T follicular helper cell (primary cell): ENCODE measurements at places on chromosomes 3 and 15.

DNA sequence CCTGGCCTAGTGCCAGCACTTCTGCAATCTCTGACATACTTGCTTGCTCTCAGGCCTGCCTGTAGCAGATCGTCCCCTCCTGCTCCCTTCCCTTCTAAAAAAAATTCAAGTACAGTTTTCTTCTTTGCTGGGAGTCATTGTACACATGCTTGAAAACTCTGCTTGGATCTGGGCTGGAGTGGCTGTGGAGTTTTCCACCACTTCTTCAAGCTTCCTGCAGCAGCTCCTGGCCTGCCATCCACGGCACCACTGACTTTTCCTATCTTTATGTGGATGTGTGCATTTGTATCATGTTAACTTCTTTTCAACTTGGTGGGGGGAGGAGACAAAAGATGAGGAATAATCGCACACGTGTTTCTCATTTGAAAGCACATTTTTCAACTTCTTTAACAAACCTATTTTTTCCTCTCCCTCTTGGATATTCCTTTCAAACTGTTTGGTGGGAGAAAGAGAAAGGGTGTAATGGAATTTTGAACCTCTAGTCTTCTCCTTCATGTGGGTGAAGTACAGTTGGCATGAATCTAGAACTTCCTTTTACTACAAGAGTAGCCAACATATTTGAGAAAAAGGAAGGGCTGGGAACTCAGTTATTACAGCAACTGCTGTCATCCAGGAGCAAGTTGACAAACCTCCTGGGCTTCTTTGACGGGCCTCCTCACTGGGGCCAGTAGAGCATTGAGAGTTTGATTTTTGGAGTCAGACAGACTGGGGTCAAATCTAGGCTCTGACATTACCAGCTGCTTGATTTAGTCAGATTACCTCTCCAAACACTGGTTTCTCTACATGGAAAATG, 61.2 kb upstream of the LRTM1 start:
- DNase-seq = no peak

DNA sequence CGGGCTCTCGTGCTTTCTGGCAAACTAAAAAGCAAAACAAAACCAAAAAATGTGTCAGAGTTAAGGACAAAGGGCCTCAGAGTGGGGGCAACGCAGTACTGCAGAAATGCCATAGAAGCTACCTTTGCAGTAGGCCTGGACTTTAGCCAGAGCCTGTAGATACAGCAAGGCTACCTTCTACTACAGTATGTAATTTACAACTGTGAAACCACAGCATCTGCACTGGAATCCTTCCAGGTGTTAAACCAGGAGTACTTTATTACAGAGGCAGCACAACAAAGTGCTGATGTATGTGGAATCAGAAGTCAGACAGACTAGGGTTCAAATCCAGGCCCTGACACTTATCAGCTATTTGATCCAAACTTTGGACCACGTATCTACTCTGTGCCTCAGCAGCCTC, 34.9 kb downstream of the RUBCN start:
- DNase-seq = no peak

DNA sequence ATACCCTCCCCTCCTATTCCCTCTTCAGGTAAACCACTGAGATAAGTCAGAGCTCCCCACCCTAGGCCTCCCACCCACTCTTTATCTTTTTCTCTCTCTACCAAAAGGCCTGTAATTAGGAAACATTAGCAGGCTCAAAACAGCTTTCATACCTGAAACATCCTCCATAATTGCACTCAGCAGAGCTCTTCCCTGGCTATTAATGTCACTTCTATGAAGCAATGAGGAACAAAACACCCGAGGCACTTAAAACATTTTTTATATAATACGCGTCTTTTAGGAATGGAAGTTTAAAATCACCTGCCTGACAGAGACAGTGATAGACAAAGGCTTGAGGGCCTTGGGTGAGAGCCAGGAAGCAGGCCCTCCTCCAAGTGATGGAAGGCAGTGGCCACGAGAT, 138.9 kb downstream of the EPHB1 start:
- DNase-seq = no peak

DNA sequence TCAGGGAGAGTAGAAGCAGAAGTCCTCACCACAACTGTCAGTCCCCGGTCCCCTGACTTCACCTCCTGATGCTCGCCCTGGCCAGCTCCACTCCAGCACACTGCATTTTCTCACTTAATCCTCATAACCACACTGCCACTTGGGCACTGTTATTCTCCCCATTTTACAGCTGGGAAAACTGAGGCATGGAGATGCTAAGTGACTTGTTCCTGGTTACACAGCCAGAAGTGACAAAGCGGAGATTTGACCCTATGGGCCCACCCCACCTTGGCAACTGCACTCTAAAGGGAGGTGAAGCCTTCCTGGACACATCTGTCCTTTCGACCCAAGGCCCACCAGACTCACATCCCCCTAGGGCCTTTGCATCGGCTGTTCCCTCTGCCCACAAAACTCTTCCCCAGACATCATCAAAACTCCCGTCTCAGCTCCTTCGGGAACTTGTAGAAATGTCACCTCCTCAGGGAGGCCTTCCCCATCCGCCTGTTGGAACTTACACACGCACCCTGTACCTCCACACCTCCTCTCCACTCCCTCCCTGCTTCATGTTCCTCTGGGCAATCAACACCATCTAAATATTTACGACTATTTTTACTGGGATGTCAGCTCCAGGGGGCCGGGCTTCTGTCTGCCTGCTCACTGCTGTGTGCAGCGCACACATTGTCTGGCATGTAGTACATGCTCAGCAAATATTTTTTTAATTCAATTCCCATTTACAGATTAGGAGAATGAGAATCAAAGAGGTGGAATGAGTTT, 3.1 kb downstream of the GRIP2 start:
- no peak for DNase-seq

DNA sequence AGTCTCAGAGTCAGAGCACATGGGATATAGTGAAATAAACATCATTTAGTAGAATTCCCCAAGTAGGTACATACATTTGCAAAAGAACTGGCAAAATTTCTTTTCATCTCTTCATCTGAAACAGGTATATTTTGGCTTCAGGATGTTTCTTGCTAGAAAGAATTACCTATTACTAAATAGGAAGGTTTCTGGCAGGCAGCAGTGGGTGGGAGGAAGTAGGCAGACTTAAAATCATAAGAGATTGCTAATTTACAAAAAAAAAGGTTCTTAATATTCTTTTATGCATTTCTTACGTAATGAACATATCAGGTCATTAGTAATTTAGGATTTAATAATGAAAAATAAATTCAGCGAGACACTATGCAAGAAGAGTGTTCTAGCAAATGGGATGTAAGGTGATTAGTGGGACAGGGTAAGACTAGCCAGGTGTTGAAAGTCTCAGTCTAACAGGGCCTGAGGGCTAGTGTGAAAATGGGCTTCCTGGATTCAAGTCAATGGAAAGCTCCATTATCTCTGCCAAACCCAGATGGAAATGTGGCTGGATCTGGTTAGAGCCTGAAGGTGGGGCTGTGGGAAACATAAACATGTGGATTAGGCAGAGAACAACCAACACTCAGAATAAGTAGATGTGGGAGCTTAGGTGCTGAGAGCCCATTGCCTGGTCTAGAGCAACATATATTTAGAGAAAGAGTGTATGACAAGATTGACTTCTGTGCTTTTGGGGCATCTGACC, 127.4 kb upstream of the FEZF2 start:
- DNase-seq = no peak

DNA sequence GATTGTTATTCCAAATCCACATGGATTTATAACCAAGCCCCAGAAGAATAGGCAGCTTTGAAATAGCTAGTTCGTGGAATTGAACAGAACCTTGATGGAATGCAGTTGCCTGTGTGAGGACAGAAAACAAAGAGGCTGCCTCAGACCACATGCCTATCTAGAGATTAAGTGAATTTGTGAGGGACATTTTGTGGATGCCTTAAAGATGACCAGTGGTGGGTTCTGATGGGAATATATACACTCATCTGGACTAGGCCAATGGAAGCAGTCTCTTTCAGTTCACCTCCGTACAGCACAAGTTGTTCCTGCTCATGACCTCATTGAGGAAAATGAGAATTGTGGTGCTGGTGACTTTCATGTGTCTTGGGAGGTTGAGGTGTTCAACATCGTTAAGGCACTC, 63.2 kb upstream of the PYDC2 start:
- no peak for DNase-seq

GRCh38 chr3:177929310-177929709, 606.9 kb upstream of the KCNMB2 start:
- no peak for DNase-seq

DNA sequence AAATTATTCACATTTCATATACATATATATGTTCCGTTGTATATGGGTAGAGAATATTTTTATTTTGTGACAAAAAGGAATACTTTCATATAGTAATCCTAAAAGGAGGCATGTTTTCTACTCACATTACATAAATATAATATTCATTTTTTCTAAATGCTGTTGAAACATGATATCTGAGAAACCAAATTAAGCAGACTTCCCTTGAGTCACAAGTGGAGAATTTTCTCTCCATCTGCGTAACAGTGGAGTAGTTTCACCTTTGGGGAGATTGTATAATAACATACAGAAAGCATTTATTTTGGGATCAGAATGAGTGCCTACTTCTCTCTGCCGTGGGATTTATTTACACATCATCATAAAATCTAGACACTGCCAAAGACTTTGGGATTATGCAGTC, 849.8 kb downstream of the NSUN3 start:
- no peak for DNase-seq

- DNase-seq = no peak
These were observed 17.9 kb upstream of the COPG1 start for GRCh38 chr3:129231331-129232119.

GRCh38 chr3:147758771-147759170, 349.6 kb downstream of the ZIC1 start:
- no peak for DNase-seq

DNA sequence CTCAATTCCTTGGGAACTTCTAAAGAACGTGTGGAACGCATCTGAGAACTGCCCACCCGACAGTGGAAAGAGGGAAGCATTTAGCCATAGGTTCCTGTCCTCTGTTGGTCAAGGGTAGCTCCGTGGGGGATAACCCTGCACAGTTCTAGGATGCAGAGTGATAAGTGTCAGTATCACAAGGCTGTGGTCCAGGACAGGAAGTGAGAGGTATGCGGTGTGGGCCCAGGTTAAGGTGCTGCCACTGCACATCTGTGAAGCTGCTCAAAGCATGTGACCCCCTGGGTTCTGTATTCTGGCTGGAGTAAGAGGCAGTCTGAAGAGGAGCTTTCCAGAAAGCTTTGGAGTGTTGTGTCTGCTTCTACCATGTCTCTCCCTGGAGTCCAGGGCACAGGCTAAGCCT, 51.7 kb upstream of the HES1 start:
- no peak for DNase-seq

GRCh38 chr3:11290743-11291680, 18.8 kb downstream of the ATG7 start:
- no peak for DNase-seq

DNA sequence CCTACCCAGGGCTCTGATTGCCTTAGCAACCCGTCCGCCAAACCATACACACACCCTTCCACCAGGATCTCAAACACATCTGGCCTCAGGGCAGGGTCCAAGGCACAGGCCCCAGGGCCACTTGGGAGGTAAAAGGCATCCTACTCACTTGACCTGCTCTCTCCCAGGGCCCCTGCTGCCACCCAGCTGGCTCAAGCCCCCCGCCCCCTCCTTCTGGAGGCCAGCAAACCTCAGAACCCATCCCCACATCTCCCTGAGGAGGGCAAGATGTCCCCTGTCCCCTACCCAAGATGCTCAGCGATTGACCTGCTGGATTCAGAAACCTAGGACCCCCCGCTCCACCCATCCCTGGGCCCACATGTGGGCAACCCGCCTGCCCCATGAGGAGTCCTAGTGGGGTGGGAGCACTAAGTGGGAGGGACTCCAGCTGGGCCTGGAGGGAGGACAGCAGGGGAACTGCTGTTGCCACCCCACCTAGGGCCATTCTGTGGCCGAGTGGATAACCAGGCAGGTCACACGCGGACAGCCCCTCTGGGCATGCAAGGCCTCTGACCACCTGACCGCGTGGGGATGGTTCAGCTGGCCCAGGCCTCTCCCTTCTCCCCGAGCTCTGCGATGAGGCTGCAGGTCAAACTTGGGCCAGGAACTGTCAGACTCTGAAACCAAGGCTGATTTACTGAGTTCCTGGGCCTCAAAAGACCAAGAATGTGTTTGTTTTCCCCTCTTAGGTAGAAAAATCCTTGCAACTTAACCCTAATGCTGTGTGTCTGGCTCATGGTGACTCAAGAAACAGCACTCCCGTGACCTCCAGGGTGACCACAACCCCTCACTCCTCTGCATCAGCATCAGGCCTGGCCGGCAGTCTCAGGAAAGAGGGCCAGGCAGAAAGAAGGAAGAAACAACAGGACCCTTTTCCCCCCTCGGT, 4.2 kb downstream of the MFGE8 start:
- no peak for DNase-seq

GRCh38 chr3:101803173-101803782, 24.3 kb downstream of the NXPE3 start:
- DNase-seq = peak; percentile 21

DNA sequence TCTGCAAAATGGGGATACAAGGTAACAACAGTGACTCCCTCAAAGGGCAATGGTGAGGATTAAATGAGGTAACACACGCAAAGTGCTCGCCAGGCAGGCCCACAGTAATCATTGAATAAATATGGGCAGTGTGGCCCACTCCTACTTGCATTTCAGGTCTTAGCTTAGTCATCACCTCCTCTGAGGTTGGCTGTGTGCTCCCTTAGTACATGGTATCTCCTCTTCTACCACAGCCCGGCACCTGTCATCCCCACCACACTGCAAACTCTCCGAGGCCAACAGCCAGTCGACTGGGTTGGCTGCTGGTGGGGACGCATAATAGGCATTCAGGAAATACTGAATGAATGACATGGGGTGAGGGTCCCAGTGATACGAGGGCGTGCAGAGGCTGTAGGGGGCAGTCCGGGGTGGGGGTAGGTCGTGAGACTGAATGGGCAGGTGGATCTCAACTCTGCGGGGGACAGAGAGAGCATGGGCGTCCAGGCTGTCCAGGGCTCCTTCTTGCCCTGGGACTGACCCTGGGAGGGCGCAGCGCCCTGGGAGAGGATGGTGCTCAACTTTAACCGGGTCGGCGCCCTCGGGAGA, 375 bp upstream of the MYZAP start:
- no peak for DNase-seq

DNA sequence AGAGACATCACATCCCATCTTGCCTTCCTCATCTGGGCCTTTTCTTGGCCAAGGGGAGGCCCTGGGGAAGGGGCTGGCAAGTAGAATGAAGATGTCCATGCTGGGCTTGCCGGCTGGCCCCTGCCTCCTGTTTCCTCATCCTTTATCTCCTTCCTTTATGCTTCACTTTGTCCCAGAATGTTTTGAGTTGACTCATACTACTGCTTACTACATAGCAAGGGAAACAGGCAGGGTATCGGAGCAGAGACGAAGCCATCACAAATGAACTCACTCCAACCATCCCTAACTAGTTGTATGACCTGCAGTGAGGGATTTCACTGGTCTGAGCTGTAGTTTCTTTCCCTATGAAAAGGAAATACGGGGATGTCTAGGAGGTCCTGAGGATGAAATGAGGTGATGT, 66.0 kb downstream of the CHDH start:
- DNase-seq = no peak
